Thoracic aorta (tissue), 2 donors: ENCODE measurements at places on chromosomes 4 and X. TPM values are rescaled to one million over a fixed set of nuclear protein-coding genes. Genes with fewer than 3 reads are reported as not detected.

GRCh38 chr4:23484689-23485088, 405.2 kb downstream of the PPARGC1A start:
- H3K4me3 ChIP-seq, result no peak overlapping the region
- H3K27ac ChIP-seq, result no peak overlapping the region
- no peaks in the 10 kb centered on the region for H3K4me1 ChIP-seq
- H3K36me3 ChIP-seq, result no peaks in the 10 kb centered on the region

Gene DACH2
- not detected for total RNA-seq

GRCh38 chr4:173370130-173370476, 651 bp upstream of the SAP30 start:
- peak overlapping the region; percentile 93 for H3K4me3 ChIP-seq
- peaks cover 41% of the 10 kb centered on the region for H3K4me1 ChIP-seq
- H3K36me3 ChIP-seq, result no peaks in the 10 kb centered on the region
- H3K27ac ChIP-seq, result peak overlapping the region; percentile 95
- DNase-seq, result peak; percentile 60
- H3K27me3 ChIP-seq, result no peaks in the 10 kb centered on the region

- H3K27ac ChIP-seq, result no peak overlapping the region
- H3K4me3 ChIP-seq, result no peak overlapping the region
- no peak for DNase-seq
- no peaks in the 10 kb centered on the region for H3K27me3 ChIP-seq
Observed at GRCh38 chr4:171715973-171716372, 97.2 kb upstream of the GALNTL6 start.

GRCh38 chrX:9609499-9609898, 144.6 kb downstream of the TBL1X start:
- no peaks in the 10 kb centered on the region for H3K36me3 ChIP-seq
- no peak overlapping the region for H3K4me3 ChIP-seq
- H3K27ac ChIP-seq, result no peak overlapping the region
- no peaks in the 10 kb centered on the region for H3K27me3 ChIP-seq

- no peak for DNase-seq
- no peaks in the 10 kb centered on the region for H3K27me3 ChIP-seq
- H3K4me1 ChIP-seq, result no peaks in the 10 kb centered on the region
Observed at GRCh38 chr4:101556842-101557241, 209.5 kb upstream of the PPP3CA start.

GRCh38 chrX:134741746-134742145, 83.5 kb upstream of the PLAC1 start:
- no peaks in the 10 kb centered on the region for H3K36me3 ChIP-seq
- H3K27ac ChIP-seq, result no peak overlapping the region
- no peak for DNase-seq

DNA sequence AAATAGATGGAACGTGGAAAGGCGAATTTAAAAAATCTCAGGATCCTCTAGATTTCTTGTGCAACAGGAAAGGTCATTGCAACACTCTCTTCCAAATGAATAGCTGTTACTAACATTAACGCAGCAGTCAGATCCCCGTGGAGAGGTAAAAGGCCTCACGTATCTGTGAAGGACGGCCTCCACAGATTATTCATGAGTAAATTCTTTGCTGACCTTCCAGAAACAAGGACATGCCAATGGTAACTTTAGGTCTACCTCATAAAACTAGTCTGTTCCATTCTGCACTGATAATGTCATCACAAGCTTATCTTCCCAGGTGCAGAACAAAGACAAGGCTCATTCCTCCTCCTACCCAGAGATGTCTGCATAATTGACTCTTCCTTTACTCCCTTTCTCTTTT, 16.1 kb upstream of the REPS2 start:
- no peaks in the 10 kb centered on the region for H3K4me1 ChIP-seq
- no peak overlapping the region for H3K4me3 ChIP-seq
- no peaks in the 10 kb centered on the region for H3K36me3 ChIP-seq
- H3K27ac ChIP-seq, result no peak overlapping the region

DNA sequence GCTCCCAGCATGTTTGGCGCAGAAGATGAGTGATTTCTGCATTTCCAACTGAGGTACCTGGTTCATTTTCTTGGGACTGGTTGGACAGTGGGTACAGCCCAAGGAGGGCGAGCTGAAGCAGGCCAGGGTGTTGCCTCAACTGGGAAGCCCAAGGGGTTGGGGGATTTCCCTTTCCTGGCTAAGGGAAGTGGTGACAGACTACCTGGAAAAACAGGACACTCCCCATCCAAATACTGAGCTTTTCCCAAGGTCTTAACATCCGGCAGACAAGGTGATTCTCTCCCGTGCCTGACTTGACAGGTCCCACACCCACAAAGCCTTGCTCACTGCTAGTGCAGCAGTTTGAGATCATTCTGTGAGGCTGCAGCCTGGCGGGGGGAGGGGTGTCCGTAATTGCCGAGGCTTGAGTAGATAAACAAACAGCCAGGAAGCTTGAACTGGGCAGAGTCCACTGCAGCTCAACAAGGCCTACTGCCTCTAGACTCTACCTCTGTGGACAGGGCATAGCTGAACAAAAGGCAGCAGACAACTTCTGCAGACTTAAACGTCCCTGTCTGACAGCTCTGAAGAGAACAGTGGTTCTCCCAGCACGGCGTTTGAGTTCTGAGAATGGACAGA, 307.7 kb upstream of the ARSJ start:
- H3K4me1 ChIP-seq, result peaks cover 2% of the 10 kb centered on the region
- H3K4me3 ChIP-seq, result no peak overlapping the region
- H3K36me3 ChIP-seq, result no peaks in the 10 kb centered on the region
- no peak overlapping the region for H3K27ac ChIP-seq
- no peak for DNase-seq

DNA sequence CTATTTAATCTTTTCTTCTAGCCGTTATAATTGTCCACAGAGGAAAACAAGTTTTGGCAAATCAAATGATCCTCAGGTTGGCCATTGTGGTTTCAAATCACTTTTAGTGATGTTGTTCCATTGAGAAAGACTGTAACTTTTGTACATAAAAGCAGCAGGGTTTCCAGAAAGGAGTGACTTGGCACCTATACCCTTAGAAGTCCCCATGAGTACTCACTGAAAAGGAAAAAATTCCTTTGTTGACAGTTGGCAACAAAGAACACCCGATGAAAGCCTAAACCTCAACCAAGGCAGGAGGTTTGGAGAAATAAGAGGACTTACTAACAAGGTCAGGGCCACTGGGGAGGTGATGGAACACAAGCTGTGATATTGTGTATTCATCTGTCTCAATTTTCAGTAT, 474.4 kb downstream of the RAPGEF2 start:
- DNase-seq, result no peak
- H3K36me3 ChIP-seq, result no peaks in the 10 kb centered on the region
- no peaks in the 10 kb centered on the region for H3K27me3 ChIP-seq

Gene MAGEA10
- not detected for total RNA-seq

DNA sequence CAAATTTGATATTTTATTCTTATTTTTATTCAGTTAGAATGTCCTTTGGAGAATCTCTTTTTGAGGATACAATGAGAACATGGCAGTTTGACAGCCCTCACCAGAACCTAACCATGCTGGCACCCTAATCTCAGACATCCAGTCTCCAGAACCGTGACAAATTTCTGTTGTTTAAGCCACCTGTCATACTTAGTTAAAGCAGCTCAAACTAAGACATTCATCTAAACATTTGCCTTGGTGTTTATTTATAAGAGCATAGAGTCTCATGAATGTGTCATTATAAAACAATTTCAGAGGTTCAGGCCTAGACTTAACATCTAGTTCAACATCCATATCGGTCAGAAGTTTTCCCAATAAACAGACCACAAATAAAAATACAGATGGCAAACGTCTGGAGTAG, 125.1 kb upstream of the FUNDC1 start:
- no peak overlapping the region for H3K27ac ChIP-seq
- no peaks in the 10 kb centered on the region for H3K27me3 ChIP-seq
- no peak for DNase-seq

Gene GATA1
- 1.4 TPM for total RNA-seq

Gene CLDN22
- total RNA-seq, result not detected

Gene P2RY10
- total RNA-seq, result 0.54 TPM

DNA sequence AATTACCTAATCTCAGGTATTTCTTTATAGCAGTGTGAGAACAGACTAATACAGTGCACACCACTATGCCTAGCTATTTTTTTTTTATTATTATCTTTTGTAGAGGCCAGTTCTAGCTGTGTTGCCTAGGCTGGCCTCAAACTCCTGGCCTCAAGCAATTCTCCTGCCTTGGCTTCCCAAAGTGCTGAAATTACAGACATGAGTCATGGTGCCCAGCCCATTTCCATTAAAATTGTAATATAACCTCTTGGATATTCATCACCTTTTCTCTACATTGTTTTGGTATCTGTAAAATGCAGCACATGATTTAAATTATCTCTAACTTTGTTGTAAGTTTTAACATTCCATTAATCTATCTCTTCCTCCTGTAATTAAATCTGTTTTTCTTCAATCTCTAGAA, 2052.9 kb downstream of the ARAP2 start:
- H3K27ac ChIP-seq, result no peak overlapping the region
- H3K36me3 ChIP-seq, result no peaks in the 10 kb centered on the region

DNA sequence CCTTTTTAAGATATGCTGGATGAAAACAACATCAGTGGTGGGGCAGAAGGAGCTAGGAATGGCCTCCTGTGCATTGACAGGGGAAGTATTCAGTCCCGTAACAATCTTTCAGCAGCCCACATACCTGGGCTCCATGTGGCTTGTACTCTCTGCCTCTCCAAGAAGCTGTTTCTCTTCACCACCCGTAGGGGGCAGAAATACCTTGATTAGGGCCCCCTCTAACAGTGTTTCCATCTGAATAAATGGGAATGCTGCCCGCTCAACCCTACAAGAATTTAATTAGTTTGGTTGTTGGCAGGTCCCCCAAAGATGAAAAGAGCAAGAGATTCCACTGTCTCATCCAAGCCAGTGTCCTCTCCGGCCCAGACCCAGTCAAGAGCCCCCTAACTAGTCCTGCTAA, 155.2 kb downstream of the SMIM20 start:
- no peak for DNase-seq
- H3K4me3 ChIP-seq, result no peak overlapping the region
- H3K27ac ChIP-seq, result no peak overlapping the region
- H3K4me1 ChIP-seq, result no peaks in the 10 kb centered on the region

Gene FRMPD3
- total RNA-seq, result not detected

Gene MAOA
- 98.2 TPM for total RNA-seq

DNA sequence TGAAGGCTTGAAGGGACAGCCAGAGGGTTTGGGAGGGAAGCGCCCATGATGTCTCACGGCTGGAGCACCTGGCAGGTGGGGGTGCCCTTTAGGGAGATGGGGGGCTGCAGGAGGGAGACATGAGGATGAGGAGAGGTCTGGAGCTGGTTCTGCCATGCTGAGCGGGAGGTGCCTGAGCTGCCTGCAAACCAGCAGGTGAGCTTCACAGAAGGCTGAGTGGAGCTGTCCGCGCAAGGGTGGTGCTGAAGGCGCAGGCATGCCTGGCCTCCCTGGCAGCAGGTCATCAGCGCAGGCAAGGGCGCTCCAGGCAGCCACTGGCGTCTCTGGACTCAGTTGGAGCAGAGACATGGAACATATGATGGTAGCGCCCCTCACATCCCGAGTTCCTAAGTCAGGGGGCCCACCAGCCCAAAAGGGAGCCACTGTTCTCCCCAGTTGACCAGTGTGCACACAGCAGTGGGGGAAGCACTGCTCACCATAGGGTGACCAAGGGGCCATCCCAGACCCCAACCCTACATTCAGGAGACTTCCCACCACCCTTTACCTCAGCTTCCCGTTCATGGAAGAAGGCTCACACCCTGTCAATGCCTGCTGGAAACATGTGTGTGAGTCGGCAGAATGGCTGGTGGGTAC, 25.8 kb downstream of the ADRA2C start:
- H3K4me3 ChIP-seq, result no peak overlapping the region
- H3K27ac ChIP-seq, result no peak overlapping the region
- H3K4me1 ChIP-seq, result no peaks in the 10 kb centered on the region
- no peaks in the 10 kb centered on the region for H3K36me3 ChIP-seq
- H3K27me3 ChIP-seq, result no peaks in the 10 kb centered on the region
- DNase-seq, result no peak

DNA sequence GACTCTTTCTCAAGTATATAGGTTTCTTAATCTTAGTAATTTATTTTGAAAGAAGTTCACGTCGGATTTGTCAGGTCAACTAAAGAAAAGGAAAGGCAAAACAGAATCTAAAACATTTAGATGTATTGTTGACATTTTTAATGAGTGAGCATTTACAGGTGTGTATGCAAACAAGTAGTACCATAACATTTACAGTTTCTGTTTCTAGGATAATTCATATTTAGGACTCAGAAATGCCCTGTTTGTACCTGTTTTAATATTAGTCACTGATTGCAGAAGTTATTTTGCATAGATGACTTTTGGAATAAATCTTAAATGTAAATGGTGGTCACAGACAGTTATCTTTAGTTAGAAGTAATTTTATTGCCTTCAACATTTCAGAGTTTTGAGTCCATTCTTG, 151.3 kb upstream of the NUDT6 start:
- H3K27me3 ChIP-seq, result no peaks in the 10 kb centered on the region
- no peaks in the 10 kb centered on the region for H3K36me3 ChIP-seq
- no peak for DNase-seq

Gene GABRQ
- not detected for total RNA-seq

DNA sequence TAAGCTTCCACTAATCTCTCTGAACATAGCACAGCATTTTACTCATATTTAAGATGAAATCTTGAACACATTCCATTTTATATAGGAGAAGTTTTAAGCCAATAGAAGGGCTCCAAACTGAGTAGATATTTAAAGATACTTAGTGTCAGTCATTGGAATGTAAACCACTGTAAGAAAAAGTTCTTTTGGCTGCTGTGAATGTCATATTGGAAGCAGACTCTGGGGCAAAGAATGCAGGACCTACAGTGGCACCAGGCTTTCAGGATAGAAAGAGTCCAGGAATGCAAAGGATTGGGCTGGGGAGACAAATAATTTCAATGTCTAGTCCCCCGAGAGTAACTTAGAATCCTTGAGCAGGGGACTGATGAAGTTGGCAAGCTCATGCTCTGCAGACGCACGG, 1047.7 kb downstream of the STIM2 start:
- no peak for DNase-seq
- H3K27ac ChIP-seq, result no peak overlapping the region
- H3K4me3 ChIP-seq, result no peak overlapping the region
- H3K36me3 ChIP-seq, result no peaks in the 10 kb centered on the region
- no peaks in the 10 kb centered on the region for H3K27me3 ChIP-seq
- no peaks in the 10 kb centered on the region for H3K4me1 ChIP-seq

Gene UBE2A
- total RNA-seq, result 37.4 TPM

- no peaks in the 10 kb centered on the region for H3K4me1 ChIP-seq
- H3K27me3 ChIP-seq, result no peaks in the 10 kb centered on the region
- no peak overlapping the region for H3K4me3 ChIP-seq
- no peaks in the 10 kb centered on the region for H3K36me3 ChIP-seq
Observed at GRCh38 chr4:164683040-164683439, 70.9 kb upstream of the SMIM31 start.

- DNase-seq, result no peak
- no peak overlapping the region for H3K27ac ChIP-seq
- no peak overlapping the region for H3K4me3 ChIP-seq
- H3K27me3 ChIP-seq, result no peaks in the 10 kb centered on the region
- peaks cover 12% of the 10 kb centered on the region for H3K4me1 ChIP-seq
Observed at GRCh38 chr4:77636902-77637301, 31.3 kb downstream of the CXCL13 start.

- no peak overlapping the region for H3K27ac ChIP-seq
- H3K27me3 ChIP-seq, result no peaks in the 10 kb centered on the region
- no peak for DNase-seq
- no peaks in the 10 kb centered on the region for H3K4me1 ChIP-seq
Observed at GRCh38 chr4:109673303-109673702, 29.9 kb downstream of the CASP6 start.
